Caki2 (cell line): ENCODE measurements at places on chromosomes 1 and 21. TPM values are rescaled to one million over a fixed set of nuclear protein-coding genes. Genes with fewer than 3 reads are reported as not detected.

DNA sequence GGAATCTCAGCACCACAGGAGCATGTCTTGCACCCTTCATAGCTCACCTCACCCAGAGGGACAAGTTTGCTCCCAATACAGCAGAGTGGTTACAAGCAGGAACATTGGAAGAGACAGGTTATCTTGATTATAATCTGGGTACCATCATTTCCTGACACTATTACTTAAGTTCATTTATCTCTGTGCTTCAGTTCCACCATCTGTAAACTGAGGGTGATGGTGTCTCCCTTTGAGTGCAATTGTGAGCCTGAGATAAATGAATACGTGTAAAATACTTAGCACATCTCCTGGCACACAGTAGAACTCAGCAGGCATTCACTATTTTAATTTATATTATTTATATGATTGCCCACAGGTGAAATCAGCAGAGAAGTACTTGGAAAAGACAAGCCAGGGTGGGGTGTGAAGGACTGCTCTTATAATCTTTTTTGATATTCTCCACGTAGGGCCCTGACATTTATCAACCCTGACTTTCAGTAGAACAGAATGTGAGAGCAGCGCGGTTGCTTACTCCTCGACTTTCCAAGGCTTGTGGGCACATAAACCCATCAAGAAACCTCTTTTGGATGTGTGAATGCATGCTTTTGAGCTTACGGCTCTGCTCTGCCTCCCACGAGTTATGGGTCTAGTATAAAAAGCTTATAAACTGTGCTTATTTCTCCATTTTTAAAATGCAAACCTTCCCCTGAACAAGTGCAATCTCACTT lies 34.9 kb downstream of the DUSP10 start:
- DNase-seq, result no peak

DNA sequence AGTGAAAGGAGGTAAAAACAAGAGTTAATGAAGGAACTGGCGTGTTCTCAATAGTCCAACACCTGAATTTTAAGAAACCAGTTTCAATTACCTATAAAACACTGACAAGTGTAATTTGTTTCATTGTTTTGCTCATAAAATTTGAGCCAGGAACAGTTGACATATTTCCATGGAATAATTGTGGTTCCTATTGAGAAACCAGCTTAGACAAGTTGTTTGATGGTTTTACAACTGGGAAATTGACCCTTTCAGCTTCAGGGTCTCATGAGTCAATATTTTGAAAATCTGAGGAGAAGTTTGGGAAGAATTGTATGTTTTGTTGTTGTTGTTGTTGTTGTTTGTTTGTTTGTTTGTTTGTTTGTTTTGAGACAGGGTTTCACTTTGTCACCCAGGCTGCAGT lies 69.1 kb upstream of the GADD45A start:
- DNase-seq, result no peak

DNA sequence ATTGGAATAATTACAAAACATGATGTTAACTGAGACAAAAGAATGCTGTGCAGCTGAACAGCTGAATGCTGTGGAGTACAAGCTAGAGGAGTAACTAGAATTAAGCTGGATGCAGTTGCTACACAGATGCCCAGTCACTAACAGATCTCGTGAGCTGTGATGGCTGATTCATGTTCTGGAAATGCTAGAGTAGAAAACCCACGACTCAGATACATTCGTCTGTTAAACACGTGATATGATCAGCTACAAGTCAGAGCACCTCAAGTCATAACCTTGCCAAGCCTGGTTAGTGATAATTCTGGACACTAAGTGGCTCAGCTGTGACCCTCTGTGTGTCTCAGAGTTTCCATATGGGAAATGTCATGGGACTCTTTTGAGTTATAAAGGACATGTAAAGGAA lies 89.7 kb upstream of the ESRRG start:
- DNase-seq, result no peak

GRCh38 chr1:116820369-116820768 lies 66.1 kb downstream of the CD2 start:
- no peak for DNase-seq

Gene DYNLT4
- not detected in 2 replicates for total RNA-seq

DNA sequence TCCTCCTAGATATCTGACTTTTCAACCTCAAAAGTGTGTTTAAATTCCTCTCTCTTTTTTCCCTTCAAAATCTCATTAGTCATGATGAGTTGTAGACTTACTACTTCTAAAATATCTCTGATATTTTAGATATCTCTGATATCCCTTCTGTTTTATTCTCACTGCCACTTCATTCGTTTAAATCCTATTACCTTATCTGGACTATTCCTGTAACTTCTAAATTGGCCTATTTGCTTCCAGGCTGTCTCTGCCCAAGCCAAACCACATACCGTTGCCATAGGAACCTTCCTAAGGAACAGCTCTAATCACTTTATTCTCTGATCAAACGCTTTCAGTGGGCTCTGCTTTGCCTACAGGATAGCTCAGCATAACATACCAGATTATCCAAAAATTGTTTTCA lies 333.1 kb upstream of the CHRM3 start:
- no peak for DNase-seq

- DNase-seq, result peak; percentile 73
Observed at GRCh38 chr1:184212649-184213314, 161.3 kb downstream of the TSEN15 start.

DNA sequence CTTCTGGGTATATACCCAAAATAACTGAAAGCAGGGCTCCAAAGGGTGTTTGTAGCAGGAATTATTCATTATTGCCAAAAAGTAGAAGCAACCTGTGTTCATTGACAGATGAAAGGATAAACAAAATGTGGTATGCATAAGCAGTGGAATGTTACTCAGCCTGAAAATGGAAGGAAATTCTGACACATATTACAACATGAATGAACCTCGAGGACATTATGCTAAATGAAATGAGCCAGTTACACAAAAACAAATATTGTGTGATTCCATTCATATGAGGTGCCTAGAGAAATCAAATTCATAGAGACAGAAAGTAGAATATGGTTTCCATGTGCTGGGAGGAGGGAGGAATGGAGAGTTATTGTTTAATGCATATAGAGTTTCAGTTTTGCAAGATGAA lies 86.3 kb upstream of the ARTN start:
- DNase-seq, result no peak

Gene HSD17B7
- total RNA-seq, result 30.1 and 31.5 TPM in 2 replicates

Gene PSEN2
- total RNA-seq, result 52.1 and 62.3 TPM in 2 replicates

Gene GJC2
- 0.10 TPM in 1 of 2 replicates, not detected in the other for total RNA-seq

- DNase-seq, result no peak
Observed at GRCh38 chr1:116737855-116738321, 16.3 kb upstream of the CD2 start.

DNA sequence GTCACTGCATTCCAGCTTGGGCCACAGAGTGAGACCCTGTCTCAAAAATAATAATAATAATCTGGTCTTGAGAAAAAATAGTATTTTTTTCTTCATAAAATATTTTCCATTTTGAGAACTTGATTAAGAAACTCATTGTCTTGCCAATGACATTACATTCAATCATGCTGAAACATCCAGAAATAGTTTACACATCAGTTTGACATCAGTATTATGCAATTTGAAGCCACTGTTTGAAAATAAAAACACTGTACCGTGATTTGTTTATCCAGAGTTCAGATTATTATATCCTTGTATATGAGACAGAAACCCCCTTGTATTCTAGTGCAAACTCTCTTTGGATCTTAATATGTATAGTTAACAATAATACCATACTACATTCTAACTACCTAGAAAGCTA lies 6.9 kb downstream of the FMO2 start:
- DNase-seq, result no peak

DNA sequence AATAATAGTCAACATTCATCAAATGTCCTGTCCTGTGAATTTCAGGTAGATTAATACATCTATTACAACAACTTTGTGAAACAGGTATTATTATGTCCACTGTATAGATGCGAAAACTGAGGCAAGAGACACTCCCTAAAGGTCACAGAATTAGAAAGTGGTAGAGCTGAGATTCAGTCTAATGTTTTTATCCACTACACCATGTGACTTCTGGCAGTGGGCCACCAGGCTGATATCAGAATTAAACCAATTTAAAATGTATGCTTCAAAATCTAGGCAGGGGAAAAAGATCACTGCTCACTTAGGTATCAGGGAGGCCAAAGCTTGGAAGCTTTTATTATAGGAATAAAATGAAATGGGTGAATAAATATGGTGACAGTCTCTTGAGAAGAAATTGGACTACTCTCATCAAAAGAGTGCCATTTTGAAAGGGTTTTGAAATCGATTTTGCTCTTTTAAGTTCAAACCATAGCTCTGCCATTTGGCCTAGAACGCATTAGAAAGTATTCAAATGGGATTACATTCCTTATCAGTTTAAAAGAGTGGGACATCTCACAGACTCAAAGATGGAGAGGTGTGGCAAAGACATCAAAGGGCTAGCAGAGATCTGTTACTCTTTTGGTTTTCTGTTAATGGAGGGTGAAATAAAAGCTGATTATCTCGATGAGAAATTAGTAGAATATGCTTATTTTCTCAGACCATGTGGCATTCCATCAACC lies 1.9 kb downstream of the DDAH1 start:
- DNase-seq, result no peak

Gene SPATA46
- not detected in 2 replicates for total RNA-seq

DNA sequence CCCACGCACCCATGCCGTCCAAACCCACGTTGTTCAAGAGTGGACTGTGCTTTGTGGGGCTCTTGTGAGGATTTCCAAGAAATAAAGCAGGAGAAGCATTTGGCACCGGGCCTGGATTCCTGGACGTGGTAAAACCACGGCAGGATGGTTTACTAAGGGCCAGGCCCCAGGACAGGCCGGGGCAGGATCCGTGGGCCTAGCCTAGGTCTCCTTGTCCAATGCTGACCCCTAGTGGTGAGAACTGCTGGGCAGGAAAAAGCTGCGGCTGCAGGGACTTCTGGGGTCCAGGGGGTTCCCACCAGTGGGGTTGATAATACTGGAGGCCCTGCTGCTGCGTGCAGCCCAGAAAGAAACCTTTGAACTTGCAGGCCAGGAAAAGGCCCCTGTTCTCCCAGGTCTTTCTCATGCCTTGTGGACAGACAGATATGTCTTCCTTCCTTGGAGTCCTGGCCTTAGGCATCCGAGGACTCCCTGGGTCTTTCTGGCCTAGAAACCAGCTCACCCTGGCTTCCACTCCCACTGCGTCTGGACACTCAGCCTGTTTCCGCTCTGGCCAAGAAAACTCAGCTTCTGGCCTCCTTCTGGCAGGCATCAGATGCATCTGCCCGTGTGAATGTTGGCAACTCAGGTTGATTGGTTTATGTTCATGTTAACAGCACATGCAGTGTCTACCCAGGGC lies 106.9 kb upstream of the TMEM51 start:
- DNase-seq, result peak; percentile 63

DNA sequence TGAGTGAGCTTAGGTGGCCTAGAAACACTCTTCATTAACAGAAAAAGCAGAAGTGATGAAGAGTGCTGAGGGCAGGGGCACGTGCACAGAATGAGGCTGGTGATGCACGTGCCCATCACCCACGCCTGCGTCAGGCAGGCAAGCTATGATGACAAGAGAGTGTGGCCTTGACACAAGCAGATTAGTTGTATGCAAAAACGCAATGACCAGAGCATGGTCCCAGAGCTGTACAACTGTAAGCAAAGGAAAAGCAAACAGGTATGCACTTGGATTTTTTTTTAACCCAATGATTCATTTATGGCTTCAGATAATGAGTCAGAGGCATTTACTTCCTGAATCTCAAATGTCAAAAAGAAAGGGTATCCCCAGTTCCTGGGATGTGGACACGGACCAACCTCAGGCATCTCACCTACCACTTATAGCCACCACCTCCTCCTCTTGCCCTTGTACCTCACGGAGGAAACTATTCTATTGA lies 9.1 kb upstream of the TMEM61 start:
- DNase-seq, result peak; percentile 35

DNA sequence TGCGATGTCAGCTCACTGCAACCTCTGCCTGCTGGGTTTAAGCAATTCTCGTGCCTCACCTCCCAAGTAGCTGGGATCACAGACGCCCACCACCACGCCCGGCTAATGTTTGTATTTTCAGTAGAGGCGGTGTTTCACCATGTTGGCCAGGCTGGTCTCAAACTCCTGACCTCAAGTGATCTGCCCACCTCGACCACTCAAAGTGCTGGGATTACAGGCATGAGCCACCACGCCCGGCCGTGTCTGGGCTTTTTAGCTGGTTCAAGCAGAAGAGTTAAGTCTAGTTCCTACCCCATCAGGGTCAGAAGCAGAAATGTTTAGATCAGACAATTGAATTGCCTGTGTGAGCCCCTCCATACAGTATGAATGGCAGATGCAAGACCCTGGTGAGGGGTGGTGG lies 27.7 kb upstream of the RIPK4 start:
- no peak for DNase-seq

DNA sequence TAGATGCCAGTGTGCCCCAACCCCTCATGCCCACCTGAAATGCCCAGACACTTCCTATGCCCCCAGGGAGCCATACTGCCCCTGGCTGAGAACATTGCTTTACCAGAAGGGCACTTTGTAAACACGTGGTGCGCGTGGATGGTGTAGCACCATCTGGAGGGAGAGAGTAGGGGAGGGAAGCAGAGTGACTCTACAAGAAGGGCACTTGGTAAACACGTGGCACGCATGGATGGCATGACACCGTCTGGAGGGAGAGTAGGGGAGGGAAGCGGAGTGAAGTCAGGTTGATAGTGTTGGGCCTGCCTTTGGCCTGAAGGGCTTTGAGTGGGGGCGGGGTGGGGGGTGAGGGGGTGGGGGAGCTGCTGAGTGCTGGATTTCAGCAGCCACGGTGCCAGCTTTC lies 324.0 kb upstream of the VAMP3 start:
- no peak for DNase-seq

Gene ATP6V0B
- total RNA-seq, result 144 and 201 TPM in 2 replicates

DNA sequence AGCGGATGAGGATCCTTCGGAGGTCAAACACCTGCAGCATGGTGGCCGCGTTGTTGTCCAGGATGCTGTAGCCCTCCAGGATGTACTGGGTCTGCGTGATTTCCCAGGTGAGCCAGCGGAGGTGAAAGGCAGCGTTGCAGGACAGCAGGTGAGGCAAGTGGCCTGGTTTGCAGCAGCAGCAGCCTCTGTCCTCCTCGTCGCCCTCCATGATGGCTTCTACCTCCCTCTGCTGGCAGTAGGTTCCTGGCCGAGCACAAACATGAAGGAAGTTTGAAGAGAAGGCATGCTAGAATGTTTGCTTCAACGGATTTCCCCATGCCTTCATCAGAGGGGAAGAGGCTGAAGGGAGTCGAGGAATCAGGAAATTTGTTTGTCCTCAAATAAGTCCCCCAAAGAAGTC lies 74.7 kb downstream of the NTPCR start:
- no peak for DNase-seq

Gene AADACL3
- total RNA-seq, result not detected in 2 replicates

Gene SPRR2G
- total RNA-seq, result not detected in 2 replicates
